ENCODE measurements at places on chromosomes 1 and 21.

DNA sequence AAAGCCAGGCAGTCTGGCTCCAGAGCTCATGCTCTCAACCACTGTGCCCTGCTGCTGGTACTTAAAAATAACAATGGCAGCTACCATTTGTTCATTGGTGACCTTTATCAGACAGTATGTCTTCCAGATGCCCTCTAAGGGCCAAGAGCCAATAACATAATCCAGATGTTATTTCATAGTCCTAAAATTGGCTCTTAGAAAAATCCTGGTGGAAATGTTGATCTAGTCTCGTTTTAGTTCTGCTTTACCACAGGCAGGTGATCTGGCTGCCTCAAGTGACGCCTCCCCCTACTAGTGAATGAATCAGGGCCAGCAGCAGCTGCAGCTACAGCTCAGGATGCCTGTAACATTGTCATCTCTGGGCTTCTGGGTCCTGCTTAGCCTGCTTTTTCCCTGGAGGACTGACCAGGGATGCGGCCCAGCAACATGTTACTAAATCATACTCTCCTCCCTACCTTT lies 12.6 kb upstream of the HMGN2 start:
- no peak for DNase-seq

GRCh38 chr1:35533586-35533985 lies 23.6 kb downstream of the KIAA0319L start:
- no peak for DNase-seq

DNA sequence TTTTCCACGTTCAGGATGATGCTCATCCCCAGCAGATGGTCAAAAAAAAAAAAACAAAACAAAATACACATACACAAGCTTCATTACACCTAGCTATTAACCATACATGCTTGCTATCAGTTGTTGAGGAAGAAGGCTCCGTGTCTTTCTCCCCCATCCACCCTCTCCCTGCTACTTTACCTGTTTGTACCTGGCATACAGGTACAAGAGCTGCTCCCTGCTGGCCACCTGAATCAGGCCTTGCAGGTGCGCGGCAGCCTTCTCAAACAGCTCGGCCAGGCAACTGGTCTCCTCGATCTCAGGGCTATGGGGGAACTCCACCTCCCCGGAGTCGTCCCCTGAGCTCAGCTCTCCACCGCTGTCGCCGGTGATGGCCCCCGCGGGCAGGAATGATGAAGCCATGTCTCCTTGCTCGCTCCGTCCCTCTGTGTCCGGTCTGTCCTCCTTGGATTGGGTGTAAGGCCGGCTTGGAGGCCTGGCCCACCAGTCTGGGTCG lies 464 bp downstream of the ACBD6 start:
- peak; percentile 90 for DNase-seq

DNA sequence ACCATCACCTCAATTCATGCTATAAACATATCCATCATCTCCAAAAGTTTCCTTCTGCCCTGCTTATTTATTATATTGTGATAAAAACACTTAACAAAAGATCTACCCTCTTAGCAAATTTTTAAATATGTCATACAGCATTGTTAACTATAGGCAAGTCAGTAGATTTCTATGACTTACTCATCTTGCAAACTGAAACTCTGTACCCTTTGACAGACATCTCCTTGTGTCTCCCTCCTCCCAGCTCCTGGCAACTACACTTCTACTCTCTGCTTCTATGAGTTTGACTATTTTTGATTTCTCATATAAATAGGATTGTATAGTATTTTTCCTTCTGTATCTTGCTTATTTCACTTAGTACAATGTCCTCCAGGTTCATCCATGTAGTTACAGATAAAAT lies 174.8 kb downstream of the TNFSF18 start:
- DNase-seq: no peak

DNA sequence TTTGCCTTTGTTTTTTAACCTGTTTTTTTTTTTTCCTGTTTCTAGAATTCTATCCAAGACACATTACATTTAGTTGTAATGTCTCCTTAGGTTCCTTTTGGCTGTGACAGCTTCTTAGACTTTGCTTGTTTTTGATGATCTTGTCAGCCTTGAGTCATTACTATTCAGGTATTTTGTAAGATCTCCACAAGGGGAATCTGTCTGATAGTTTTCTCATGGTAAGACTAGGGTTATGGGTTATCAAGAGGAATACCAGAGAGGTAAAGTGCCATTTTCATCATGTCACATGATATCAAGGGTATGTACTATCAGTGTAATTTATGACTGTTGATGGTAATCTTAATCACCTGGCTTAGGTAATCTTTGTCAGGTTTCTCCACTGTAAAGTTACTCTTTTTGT lies 99.1 kb upstream of the GFI1 start:
- DNase-seq: no peak

- no peak for DNase-seq
Observed at GRCh38 chr1:48190881-48191280, 31.6 kb upstream of the SLC5A9 start.

DNA sequence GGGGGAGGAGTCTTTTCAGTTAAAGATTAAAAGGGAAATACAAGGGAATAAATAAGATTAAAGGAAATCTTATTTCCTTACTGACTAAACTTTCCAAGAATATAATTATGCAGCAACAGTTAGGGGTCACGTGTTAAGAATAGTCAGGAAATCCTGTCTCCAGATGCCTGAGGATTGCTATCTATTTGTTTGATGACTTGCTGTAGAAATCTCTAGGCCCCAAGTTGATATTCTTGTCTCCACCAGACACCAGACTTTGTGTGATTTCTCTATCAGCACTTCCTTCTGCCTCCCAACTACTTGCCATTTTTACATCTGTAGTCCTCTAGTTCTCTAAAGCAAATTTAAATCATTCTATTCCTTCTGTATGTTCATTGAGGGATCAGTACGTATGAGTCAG lies 77.5 kb downstream of the RPAP2 start:
- no peak for DNase-seq

DNA sequence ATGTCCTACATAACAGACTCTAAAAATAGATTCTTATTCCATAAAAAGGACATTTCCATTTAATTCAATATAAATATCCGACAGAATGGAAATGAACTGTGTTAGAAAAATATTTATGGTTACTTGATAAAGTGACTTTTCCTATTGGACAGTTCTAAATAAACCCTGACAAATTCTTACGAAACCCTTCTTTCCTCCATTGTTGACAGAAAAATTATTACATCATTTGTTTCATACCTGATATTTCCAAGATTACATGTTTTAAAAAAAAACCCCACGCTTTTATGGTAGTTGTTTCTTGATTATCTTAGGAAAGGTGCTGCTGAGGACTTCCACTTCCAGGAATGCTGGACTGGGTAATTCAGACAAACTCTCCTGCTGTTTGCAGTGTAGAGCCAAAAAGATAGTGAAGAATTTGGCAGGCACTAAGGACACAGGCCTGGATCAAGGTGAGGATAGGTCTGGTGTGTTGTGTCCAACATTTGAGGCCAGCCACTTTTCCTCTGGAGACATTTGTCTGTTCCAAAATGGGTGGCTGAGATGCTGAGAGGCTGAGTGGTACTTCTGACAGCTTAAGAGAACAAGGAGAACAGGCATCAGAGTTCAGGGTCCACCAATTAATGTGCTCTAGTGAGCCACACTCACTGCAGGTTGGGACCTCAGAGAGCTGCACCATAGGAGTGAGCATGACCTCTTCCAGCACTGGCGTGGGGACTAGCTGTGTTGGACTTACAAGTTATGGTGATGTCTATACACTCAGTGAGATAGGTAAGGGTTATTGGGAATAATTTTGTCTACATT lies 7.0 kb upstream of the C1orf116 start:
- DNase-seq: no peak

DNA sequence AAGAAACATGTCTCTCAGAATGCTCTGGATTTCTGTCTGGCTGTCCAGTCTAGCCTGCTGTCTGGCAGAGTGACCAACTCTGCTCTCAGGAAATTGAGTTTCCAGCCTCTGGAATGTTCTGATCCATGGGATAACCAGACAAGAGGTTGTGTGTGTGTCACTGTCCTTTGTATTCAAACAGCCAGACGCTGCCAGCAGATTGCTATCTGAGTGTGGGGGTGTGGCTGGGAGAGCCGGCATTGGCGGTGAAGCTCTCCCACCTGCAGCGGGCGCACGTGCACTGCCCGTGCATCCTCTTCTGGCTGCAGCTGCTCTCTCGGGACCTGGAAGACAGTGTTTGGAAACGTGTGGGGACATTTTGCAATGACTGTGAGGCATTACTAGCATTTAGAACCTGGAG lies 26.1 kb downstream of the PKP1 start:
- peak; percentile 80 for DNase-seq

- no peak for DNase-seq
Observed at GRCh38 chr1:202462342-202463076, 114.0 kb downstream of the PPP1R12B start.

DNA sequence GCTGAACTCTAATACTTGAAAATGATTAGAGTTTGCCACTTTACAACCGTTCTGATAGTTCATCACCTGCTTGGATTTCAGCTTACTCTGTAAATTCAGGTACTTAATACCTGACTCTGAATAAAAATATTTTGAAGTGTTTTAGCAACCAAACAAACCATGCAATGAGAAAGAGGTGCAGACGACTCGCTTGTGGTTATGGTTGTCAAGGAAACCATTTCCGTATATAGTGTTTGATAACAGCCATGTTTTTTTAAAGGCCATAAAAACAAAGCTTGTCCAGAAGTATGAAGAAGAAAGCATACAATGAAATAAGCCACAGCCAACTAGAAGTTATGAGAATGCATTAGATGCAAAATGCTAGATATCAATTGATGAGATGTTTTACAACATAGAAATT lies 167.2 kb upstream of the HMCN1 start:
- no peak for DNase-seq

DNA sequence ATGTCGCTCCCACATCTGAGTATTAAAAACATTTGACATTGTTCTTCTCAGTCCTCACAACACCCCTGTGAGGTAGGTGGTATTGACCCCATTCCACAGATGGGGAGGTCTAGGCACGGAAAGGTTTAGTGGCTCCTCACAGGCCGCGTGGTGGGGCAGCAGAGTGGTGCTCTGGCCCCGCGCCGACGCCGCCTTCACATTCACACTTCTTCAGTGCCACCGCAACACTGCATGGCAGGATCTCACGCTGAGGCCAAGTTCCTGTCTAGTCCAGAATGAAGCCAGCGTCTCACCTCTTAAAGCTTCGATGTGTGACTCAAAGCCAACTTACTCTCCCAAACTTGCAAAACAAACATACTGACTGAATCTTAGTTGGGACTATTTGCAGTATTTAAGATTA lies 12.1 kb downstream of the ICMT start:
- no peak for DNase-seq

GRCh38 chr21:38470755-38471154 lies 27.5 kb downstream of the ERG start:
- DNase-seq: no peak

DNA sequence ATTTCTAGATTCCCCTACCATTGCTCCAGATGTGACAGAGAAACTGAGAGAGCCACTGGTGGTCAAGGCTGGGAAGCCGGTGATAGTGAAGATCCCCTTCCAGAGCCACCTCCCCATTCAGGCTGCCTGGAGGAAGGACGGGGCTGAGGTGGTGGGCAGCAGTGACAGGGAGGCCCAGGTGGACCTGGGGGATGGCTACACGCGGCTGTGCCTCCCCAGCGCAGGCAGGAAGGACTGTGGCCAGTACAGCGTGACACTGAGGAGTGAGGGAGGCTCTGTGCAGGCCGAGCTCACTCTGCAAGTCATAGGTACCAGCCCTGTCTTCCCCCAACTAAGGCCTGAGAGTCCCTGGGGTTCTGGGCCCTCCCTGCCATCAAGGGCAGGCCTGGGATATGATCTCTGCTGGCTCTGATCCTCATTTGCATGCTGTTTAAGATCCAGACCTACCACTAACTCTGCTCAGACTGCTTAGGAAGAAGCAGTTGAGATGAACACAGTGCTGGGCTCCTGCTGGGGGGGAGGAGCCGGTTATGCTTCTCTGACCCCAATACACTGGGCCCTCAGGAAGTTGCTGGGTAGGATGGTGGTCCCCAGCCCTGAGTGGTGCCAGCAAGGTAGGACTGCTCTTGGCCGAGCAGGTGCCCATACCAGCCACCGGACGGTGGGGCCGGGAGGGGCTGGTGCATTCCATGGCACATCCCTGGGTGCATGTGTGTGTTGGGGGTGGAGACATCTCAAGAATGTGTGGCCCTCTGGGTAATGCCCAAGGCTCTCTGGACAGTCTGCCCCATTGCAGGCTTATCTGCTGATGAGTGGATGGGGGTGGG lies 25.1 kb downstream of the IGFN1 start:
- DNase-seq: no peak

GRCh38 chr1:11515368-11516300 lies 36.7 kb downstream of the DISP3 start:
- peak; percentile 17 for DNase-seq

DNA sequence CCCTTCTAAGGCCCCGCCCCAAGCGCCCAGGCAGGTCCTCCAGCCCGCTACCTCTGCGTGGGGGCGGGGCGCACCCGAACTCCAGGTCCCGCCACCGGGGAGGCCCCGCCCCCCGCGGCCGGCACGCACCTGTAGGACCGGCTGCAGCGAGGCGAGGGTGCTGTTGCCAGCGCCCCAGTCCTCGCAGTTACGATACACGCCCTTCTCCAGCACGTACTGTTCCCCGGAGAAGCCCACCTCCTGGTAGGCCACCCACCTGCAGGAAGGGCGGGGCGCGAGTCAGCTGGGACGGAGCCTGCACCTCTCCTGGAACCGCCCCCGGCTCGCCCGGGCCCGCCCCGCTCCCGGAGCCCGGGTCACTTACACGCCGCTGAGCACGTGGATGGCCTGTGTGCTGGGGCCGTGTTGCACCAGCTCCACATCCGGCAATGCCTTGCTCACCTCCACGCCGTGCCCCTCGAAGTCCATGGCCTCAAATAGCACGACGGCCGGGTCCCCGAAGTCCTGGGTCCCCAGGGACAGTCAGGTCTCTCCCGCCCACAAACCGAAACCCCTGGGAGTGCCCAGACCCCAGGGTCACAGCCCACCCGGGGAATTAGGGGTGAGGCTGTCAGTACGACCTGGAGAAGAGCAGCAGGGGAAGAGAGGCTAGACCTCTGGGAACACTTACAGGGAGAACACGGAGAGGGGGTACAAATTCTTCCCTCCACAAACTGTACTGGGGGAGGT lies 17.3 kb downstream of the CRYBG2 start:
- peak; percentile 95 for DNase-seq

GRCh38 chr1:59244891-59245290 lies 52.0 kb upstream of the FGGY start:
- DNase-seq: no peak

GRCh38 chr1:48469616-48470480 lies 2.2 kb downstream of the SPATA6 start:
- no peak for DNase-seq

GRCh38 chr1:231369282-231369681 lies 31.2 kb downstream of the SPRTN start:
- no peak for DNase-seq

GRCh38 chr1:41633764-41634163 lies 149.3 kb upstream of the EDN2 start:
- no peak for DNase-seq

DNA sequence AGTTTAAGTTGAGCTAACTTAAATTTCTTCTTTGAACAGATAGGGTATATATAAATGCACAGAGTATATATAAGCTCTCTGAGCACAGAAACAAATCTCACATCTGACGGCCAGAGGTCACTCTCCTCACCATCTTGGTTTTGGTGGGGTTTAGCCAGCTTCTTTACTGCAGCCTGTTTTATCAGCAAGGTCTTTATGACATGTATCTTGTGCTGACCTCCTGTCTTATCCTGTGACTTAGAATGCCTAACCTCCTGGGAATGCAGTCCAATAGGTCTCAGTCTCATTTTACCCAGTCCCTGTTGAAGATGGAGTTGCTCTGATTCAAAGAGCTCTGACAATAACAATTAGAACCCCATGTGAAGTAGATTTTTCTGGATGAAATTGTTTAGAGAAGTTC lies 1.6 kb upstream of the MOV10 start:
- no peak for DNase-seq

GRCh38 chr21:43699933-43700599 lies 18.9 kb upstream of the PDXK start:
- no peak for DNase-seq

GRCh38 chr1:103788377-103788776 lies 38.7 kb downstream of the AMY1C start:
- DNase-seq: no peak

Measured in H9 (cell line).